ENCODE measurements at places on chromosomes 7 and 10.

- DNase-seq: no peak
Measured at GRCh38 chr10:11249808-11250195, 232.1 kb downstream of the CELF2 start.

DNA sequence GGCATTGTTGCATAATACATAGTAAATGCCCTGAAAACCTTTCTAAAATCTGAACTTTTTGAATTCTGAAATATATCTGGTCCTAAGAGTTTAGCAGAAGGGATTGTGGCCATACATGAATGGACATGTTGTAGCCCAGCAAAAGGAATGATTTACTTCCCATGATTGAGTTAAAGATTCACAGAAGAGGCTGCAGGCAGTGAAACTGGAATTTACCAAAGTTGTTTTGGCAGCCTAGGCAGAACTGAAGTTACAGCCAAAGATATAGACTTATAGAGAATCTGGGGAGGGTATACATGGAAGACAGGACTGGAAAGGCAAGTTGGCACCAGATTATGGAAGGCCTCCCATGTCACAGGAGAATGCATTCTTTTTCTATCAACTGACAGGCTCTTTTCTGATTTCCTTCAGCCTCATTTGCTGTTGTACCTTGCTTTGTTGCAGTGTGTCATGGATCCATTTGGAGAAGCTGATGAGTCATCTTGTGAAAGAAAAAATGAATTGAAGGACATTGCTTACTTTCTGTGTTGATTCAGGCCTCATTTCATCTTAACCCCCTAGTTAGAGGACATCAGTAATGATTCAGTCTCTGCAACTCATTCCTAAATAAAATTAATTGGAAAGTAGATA is 356.2 kb upstream of the LRGUK start:
- no peak for DNase-seq

DNA sequence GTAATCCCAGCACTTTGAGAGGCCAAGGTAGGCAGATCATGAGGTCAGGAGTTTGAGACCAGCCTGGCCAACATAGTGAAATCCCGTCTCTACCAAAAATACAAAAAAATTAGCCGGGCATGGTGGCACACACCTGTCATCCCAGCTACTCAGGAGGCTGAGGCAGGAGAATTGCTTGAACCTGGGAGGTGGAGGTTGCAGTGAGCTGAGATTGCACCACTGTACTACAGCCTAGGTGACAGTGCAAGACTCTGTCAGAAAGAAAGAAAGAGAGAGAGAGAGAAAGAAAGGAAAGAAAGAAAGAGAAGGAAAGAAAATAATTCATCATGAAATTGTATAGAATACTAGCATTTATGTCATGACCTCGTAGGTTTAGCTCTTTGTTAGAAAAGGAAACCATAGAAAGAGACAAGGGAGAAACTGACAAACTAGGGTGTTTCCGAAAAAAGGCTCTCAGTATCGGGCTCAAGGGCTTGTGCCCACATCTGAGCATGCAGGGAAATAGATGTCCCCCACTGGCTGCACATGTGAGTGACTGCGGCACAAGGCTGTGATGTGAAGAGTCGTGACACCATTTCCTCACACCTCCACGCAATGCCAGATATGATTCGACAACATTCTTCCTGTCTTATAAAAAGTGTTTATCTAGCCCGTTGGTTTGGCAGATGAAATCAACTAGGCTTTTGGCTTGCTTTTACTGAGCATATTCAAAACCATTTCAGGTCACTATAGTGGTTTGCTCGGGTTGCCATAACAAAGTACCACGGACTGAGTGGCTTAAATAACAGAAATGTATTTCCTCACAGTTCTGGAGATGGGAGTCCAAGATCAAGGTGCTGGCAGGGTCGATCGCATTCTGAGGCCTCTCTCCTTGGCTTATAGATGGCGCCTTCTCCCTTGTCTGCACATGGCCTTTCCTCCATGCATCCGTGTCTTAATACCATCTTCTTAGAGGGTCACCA is 2.0 kb downstream of the SRGN start:
- no peak for DNase-seq

GRCh38 chr10:13730956-13731355 is 144.2 kb downstream of the PRPF18 start:
- DNase-seq: no peak

GRCh38 chr7:1461646-1462375 is 2.5 kb upstream of the MICALL2 start:
- no peak for DNase-seq

Measured in bone marrow (tissue), 2 donors.